Fibroblast of skin of back (primary cell): ENCODE measurements at places on chromosomes 12 and 14.
A peak's percentile ranks its signal among the peaks of the same experiment; 100 is the strongest.

DNA sequence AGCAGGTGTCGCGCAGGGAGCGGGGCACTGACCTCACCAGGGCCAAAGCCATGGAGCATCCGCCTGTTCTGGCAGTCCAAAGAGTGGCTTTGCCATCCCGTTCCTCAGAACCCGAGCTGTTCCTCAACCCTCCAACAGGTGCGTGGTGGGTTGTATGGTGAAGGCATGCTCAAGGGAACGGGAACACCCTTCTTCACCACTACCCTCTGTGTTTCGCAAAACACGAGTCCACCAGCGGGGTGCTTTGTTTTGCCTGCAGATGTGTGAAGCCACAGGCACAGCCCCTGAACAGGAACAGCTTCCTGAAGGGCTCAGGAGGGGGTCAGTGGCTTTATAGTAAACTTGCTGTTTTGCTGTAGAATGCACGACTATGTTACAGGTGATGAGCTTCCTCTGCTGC lies 52.7 kb downstream of the SMOC1 start:
- no peak for DNase-seq

DNA sequence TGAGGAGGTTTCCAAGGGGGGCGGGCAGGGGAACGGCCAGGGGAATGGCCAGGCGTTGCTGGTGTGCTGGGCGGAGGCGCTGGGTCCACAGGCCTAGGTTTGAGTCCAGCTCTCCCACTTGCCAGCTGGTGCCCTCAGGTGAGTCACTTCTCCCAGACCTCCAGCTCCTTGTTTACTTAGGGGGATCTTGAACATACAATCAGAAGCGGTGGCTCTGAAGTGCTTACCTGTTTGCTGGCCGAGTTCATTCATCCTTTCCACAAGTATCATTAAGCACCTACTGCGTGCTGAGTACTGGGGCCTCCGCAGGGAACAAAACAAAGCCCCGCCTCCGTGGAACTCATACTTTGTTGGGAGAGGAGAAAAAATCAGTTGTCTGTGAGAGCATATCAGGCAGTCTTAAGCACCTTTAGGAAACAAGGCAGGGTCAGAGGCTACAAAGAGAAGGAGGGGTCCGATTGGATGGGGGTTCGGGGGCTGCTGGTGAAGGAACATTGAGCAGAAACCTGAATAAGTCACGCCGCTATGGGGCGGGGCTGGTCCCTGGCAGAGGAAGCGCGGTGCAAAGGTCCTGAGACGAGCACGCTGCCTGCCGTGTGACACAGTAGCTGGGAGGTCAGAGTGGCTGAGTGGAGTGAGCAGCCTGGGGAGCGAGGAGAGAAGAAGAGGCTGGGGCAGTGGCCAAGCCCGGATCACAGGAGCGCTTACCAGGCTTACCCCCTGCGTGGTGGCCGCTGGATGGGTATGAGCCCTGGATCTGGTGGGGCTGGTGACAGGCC lies 15.1 kb downstream of the MVK start:
- DNase-seq = no peak

- DNase-seq = no peak
Observed at GRCh38 chr14:99600232-99600888, 3.6 kb downstream of the CCDC85C start.

DNA sequence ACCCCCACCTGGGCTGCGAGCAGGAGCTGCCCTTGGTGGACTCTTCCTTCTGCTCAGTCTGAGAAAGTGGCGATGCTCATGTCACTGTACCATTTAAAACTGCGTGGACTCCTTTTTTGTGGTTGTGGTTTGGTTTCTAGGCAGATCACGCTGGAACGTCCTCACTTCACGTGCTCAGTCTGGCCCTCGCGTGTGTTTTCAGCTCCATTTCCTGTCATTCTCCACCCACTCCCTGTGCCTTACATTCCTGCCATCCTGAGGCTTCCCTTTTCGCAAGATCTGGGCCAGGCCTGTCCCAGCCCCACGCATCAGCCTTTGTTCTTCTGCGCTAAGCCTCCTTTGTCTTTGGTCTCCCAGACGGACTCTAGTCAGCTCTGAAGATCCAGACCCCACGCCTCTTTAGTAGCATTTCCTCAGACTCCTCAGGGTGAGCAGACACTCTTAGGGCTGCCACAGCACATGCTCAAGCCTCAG lies 105.4 kb downstream of the FBXL14 start:
- peak; percentile 81 for DNase-seq

DNA sequence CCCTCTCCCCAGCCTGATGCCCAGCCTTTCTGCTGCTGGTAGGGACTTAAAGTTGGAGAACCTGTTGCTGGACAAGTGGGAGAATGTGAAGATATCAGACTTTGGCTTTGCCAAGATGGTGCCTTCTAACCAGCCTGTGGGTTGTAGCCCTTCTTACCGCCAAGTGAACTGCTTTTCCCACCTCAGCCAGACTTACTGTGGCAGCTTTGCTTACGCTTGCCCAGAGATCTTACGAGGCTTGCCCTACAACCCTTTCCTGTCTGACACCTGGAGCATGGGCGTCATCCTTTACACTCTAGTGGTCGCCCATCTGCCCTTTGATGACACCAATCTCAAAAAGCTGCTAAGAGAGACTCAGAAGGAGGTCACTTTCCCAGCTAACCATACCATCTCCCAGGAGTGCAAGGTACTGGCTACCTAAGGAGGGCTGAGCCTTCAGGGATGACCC lies 1.6 kb downstream of the TSSK4 start:
- DNase-seq = no peak

GRCh38 chr12:94208622-94208966 lies 60.2 kb downstream of the PLXNC1 start:
- no peak for DNase-seq

GRCh38 chr12:6904280-6905276 lies at the start of gene LRRC23:
TSS of gene LRRC23 (plus strand) at chr12:6904822. CDS start at chr12:6905634, 812 bp downstream.
- peak; percentile 95 for DNase-seq

DNA sequence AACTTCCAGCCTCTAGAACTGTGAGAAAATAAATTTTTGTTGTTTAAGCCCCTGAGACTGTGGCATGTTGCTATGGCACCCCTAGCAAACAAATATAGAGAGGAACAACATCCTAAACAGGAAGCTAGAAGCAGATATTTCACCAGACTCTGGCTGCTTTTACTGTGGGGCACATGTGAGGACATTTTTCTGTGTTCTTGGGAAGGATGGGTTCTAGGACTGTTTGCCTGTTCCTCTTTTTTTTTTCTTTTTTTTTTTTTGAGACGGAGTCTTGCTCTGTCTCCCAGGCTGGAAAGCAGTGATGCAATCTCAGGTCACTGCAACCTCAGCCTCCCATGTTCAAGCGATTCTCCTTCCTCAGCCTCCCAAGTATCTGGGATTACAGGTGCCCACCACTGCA lies 4.2 kb upstream of the HRK start:
- no peak for DNase-seq

GRCh38 chr14:55950135-55950534 lies 168.1 kb upstream of the PELI2 start:
- DNase-seq = no peak

DNA sequence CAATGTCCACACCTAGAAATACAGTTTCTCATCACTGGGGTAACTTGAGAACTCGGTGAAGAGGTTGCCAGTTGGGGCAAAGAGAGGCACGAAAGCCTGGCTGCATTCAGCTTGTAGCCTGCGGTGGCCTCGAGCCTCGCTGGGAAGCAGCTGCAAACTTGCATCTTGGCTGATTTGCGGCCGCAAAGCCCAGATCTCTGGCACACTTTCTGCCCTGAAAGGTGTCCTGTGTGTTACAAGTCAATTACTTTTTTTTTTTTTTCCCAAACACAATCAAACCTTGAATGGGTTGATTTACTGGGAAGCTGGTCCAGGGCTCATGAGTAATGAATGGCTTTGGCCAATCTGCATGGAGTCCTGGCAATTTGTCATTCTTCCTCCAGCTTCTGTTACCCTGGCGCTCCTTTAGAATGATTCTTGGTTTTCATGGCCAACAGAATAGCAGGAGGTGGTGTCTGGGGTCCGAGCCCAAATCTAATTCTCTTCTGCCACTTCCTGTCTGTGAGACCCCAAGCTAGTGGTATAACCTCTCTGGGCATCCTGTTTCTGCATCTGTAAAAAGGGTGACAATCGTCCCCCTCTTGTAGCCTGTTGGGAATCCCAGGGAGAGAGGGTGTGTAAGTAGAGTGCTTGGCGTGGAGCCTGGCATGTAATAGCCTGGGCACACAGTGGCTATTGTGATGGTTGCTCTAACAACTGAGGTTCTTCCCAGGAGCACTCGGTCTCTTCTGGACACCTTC lies 6.7 kb downstream of the BCL7A start:
- no peak for DNase-seq

DNA sequence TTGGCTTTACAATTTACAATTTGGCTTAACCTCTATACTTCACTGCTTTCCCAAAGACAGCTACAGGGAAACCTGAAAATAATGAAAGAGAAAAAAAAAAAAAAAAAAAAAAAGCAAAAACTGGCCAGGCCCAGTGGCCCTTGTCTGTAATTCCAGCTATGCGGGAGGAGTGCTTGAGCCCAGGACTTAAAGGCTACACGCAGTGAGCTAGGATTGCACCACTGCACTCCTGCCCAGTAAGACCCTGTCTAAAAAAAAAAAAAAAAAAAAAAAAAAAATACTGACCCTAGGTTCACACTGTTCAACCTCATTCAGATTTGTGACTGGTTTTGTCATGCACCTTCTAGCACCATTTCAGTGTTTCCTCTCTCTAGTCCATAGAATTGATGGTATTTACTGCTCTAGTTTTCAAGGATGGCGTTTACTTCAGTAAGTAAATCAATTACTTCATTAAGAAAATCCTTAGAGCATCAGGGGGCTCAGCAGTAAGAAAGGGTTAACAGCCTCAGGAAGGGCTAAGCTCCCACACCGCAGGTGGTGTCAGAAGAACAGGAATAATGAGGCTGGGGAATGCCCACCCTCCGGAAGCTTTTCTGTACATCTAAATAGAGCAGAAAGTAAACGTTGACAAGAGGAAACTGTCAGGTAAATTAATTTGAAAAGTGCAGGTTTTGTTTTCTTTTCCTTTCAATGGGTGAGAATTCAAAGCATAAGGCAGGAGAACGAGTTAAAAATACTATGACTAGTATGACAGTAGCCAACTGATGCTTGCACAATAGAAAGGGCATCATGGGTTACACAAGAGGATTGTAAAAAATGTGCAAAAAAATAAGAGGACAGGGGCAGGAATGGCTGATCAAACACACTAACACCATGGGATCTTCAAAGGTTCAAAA lies 115.0 kb upstream of the MDM1 start:
- DNase-seq = no peak

DNA sequence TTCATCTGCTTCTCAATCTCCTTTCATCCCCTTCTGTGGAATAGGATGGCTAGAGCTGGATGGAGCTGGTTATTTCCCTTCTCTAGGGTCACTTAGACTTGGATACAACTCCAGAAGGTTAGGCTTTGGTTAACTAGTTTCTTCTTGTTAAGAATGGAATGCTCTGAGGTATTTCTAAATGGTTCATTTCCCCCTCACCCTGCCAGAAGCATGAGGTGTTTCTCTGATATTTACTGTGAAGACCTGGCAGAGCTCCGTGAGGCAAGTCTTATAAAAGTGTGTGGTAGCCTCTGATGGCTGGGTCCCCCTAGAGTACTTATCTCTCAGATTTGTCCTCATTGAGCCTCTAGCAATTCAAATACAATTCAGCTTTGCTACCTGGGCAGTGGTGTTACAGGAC lies 207.9 kb downstream of the SLC16A7 start:
- no peak for DNase-seq

DNA sequence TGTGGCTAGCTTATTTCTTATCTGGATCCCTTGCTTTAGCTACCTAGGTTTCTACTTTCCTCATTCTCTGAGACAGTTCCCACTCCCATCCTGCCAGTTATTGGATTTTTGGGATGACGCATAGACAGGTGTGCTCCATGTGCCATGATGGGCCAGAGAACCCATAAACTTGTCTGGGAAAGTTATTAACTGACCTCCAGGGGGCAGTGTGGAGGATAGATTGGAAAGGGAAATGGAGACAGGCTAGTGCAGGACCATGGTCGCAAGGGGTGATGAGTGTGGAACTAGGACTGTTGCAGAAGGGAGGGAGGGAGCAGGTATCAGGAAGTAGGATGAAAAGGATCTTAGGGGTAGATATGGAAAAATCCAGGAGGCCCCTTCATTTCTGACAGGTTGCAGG lies 80.3 kb downstream of the ESRRB start:
- peak; percentile 18 for DNase-seq

DNA sequence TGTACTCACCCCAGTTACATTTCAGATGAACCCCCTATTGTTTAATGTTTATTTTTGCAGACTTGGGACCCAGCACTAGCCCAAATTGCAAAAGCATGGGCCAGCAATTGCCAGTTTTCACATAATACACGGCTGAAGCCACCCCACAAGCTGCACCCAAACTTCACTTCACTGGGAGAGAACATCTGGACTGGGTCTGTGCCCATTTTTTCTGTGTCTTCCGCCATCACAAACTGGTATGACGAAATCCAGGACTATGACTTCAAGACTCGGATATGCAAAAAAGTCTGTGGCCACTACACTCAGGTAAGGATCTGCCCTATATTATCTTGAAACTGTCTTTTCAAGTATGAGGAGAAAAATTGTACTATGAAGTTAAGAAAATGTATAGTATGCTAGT lies 1.2 kb downstream of the GLIPR1 start:
- no peak for DNase-seq

GRCh38 chr14:77133720-77134338 lies 7.8 kb downstream of the ZDHHC22 start:
- peak; percentile 68 for DNase-seq

DNA sequence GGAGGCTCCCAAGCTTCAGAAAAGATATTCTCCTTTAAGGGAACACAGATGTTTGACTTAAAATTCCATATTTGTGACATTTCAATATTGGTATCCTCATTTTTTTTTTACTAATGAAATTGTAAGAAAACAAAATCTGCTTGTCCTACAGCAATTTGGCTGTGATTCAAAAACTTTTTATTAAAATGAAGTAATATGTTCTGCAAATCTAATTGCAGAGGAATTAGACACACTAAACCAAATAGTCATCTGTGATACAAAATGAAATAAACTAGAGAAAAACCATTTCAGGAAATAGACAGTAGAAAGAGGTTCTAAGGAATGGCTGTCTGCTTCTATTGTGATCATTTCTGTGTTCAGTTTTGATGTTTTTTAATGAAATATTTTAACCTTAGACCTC lies 50.1 kb upstream of the HIF1A start:
- DNase-seq = no peak

- no peak for DNase-seq
Observed at GRCh38 chr12:67991158-67991557, 1.9 kb downstream of the IFNG-AS1 start.

- peak; percentile 3 for DNase-seq
Observed at GRCh38 chr12:24226745-24227350, 277.4 kb upstream of the SOX5 start.

GRCh38 chr12:32126720-32127119 lies 20.1 kb downstream of the BICD1 start:
- DNase-seq = peak; percentile 55

GRCh38 chr12:114776731-114777442 lies 92.9 kb upstream of the TBX3 start:
- DNase-seq = peak; percentile 42

DNA sequence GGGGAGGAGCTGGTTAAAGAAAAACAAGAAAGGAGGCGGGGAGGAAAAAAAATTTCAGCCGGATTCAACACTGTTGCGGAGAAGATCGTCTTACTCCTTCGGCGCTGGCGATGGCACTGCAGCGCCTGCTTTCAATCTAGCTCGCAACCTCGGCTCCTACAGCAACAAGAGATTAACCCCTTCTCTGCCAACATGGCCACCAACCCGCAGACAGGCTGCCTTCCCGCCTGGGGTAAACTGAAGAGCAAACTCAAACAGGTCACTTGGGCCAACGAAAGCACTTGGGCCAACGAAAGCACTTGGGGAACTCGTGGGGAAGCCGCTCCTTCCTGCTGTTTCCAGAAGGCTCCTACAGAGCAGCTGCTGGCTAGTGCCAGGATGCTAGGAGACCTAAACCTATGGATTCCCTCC lies 73.7 kb downstream of the CIT start:
- peak; percentile 47 for DNase-seq
